ENCODE measurements at places on chromosomes 3 and 15. TPM values are rescaled to one million over a fixed set of nuclear protein-coding genes. Genes with fewer than 3 reads are reported as not detected.

The CX3CR1 gene
- 0.13 TPM for total RNA-seq

The FBLN2 gene
- total RNA-seq = not detected

The SCG3 gene
- total RNA-seq = not detected

The CYP1A2 gene
- total RNA-seq = not detected

The TTLL13 gene
- total RNA-seq = 0.77 TPM

The EXOG gene
- 42.3 TPM for total RNA-seq

The TMEM115 gene
- total RNA-seq = 16.2 TPM

The IQCF6 gene
- total RNA-seq = not detected

Measured in OCI-LY7 (cell line).